ENCODE measurements at places on chromosomes 4 and X.

GRCh38 chr4:37452952-37453280 is 208.4 kb downstream of the NWD2 start:
- peak; percentile 58 for ATAC-seq

DNA sequence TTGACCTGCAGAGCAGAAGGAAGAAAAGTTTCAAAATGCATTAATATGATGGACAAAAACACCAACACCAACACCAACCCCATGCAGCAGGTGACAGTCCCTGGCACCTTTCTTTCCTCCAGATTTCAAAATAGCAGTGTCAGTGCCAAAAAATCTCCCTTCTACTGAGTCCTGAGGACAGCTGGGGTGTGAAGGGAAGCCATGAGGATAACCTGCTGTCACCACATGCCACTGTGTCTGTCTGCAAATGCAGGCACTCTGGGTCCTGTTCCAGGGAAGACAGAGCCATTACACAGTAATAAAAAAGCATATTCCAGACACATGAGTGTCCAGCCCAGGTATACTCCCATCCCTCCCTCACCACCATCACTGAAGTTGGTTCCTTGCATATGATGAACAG is 187.5 kb downstream of the BMP15 start:
- ATAC-seq: no peak

- peak; percentile 69 for ATAC-seq
These were observed 67.7 kb downstream of the SLC4A4 start for GRCh38 chr4:71406459-71406963.

GRCh38 chr4:171846232-171846631 is 33.0 kb downstream of the GALNTL6 start:
- ATAC-seq: peak; percentile 57

DNA sequence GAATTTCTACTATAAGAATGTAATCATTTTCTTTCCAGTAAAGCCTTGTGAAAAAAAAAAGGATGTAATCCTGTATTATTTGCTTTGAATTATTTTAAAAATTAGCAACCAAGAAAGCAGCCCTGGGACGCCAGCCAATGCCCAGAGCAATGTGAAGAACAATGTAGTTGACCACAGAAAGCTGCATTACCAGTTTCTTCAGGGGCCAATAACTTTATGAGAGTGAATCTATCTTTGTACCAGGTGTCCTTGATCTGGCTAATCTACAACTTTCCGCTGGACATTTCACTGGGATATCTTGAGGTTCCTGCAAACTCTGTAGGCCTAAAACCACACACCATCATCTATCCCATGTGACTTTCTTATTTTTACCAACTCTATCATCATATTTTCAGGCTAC is 7.6 kb upstream of the KLHL2 start:
- ATAC-seq: no peak

DNA sequence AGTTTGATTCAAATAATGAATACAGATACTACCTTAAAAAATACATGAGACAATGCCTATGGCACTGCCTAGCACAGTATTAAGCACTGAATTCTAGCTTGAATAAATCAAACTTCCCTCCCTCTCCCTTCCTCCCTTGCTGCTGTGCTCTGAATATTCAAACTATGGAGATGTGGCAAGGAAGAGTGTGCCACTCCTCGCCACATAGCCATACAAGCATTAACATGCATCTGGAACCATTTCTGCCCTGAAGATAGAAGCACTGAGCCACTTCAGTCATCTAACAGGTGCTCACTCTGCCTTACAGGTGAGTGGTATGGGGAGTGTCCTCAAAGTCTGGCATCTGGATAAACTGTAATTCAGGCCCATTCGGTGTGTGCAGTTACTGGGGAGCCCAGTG is 276.9 kb downstream of the ARHGAP24 start:
- no peak for ATAC-seq

DNA sequence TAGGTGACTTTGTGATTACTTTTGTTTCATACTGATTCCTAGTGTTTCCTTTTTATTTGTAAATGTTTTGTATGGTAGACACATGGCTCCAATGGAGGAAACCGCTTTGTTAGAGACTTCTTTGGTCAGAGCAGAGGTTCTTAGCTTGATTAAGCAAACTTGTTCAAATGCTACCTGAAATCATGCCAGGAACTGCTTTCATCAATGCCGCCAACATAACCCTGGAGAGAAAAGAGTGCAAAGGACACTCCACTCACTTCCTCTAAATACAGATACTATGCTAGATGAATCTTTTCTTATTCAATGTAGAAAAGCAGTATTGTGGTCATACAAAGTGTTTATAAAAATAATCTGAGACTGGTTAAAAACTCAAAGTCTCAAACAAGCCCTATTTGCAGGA is 25.7 kb upstream of the COX7B2 start:
- ATAC-seq: no peak

GRCh38 chrX:17546356-17546755 is 171.4 kb downstream of the NHS start:
- no peak for ATAC-seq

GRCh38 chr4:158003212-158003611 is 169.6 kb downstream of the GASK1B start:
- no peak for ATAC-seq

- no peak for ATAC-seq
These were observed 127.5 kb upstream of the TLR3 start for GRCh38 chr4:185941461-185941860.

DNA sequence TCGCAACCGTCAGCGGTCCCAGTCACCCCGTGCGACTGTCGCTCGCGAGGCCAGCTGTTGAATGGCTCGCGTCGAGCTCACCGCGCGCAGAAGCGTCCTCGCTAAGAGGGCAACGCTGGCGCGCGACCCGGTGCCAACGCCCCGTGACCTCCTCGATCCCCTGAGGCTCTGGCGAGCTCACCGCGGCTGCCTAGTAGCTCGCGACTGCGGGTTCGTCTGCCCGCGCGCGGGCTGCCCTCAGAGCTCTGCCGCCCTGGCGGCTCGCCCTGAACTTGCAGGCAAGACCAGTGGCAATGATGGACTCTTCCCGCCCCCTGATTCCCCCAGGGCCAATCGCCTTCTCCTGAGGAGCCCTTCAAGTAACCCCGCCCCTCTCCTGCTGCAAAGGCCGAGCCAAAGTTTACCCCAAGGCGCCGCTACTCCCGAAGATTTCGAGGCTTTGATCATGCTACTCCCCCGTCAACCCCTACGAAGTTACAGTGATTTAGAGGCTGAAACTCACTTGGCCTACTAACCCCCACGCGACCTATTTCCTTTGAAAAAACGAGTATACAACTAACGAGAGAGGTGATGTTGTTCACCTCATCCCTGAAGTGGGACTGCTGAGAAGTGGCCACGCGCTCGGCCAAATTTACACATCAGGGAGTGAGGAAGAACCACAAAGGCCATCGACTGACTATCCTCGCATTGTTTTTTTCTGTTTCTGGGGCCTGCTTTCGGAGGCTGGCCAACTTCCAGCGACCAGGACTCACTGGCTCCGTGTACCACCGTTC is 37.5 kb downstream of the PGRMC1 start:
- ATAC-seq: no peak

DNA sequence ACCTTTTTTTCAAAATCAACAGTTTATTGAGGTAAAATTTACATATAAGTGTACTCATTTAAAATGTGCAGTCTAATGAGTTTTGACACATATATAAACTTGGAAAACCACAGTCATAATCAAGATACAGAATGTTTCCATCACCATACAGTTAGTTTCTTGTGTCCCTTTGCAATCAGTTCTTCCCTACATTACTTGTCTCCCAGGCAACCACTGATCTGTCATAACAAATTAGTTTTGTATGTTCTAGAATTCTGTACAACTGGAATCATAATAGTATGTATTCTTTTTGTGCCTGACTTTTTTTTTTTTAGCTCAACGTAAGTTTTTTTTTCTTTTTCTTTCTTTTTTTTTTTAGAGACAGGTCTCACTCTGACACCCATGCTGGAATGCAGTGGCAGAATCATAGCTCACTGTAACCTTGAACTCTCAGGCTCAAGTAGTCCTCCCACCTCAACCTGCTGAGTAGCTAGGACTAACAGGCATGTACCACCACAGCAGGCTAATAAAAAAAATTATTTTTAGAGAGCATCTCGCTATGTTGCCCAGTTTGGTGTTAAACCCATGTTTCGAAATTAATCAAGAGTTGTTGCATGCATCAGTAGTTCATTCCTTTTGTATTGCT is 26.9 kb downstream of the ARFIP1 start:
- ATAC-seq: no peak

DNA sequence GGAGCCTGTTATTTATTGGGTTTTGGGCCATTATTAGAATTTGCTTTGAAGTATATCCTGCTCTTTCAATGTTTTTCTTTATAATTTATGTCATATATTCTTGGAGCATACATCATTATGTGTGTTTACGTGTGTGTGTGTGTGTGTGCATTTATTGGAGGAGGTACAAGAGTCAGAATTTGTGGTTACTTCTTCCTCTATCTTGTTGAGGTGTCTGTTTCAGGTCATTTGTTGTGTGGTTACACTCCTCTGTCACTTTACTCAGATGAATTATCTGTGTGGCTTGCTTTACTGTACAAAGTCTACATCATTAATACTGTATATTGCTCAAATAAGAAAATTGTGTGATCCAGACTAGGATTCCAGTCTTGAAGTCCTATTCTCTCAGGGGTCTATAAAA is 1957.4 kb upstream of the TENM3 start:
- no peak for ATAC-seq

GRCh38 chrX:23557070-23557469 is 110.2 kb upstream of the PRDX4 start:
- ATAC-seq: no peak

DNA sequence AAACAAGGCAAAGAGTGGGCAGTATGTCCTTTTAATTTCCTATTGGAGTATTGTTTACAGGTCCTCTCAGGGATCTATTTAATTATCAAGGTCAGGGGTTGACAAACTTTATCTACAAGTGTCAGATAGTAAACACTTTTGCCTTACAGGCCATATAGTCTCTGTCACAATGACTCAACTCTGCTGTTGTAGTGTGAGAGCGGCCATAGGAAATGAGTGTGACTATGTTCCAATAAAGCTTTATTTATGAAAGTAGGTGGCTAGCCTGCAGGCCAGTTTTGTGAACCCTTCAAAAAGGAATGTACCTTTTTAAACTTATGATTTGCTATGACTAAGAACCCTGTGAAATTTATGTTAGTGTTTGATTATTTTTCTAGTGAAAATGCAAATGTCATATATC is 156.1 kb downstream of the GPAT3 start:
- no peak for ATAC-seq

DNA sequence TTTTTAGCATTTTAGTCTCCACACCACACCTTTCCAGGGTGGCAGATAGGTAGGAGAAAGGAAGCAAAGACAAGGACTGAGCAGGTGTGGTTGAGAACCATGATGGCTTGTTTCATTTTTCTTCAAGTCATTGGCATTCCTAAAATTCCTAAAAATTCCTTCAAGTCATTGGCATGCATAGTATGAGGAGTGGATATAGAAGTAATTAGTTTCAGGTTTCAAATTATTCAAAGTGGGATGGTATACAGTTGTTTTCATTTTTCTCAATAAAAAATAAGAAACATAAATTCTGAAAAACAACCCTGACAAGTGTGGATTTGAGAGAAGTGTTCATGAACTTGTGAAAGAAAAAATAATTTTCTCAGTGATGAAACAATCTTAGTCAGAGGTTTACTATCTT is 22.3 kb upstream of the HERC3 start:
- no peak for ATAC-seq

GRCh38 chr4:163440040-163440439 is 33.5 kb downstream of the TKTL2 start:
- ATAC-seq: peak; percentile 53

- ATAC-seq: peak; percentile 58
These were observed 93.2 kb upstream of the MAPK10 start for GRCh38 chr4:86452924-86453531.

GRCh38 chr4:19583827-19584569 is 667.7 kb upstream of the SLIT2 start:
- ATAC-seq: no peak

DNA sequence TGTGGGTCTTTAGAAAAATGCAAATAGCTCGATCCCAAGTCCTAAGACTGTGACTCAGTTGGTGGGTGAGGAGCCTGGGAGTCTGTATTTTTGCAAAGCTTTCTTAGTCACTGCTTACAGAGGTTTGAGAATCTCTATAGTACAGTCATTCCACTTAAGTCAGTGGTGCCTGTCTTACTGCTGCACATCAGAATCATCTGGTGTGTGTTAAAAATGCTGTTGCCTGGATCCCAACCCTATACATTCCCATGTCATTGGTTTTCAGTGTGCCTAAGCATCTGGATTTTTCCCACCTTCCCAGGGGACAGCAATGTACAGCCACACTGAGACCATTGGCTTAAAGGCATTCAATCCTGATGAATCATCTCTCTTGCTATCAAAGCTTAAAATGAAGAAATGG is 21.0 kb upstream of the GEMIN8 start:
- no peak for ATAC-seq

GRCh38 chrX:118181030-118181429 is 64.4 kb upstream of the KLHL13 start:
- ATAC-seq: no peak

GRCh38 chrX:55028040-55028439 is 2.7 kb downstream of the ALAS2 start:
- ATAC-seq: no peak

DNA sequence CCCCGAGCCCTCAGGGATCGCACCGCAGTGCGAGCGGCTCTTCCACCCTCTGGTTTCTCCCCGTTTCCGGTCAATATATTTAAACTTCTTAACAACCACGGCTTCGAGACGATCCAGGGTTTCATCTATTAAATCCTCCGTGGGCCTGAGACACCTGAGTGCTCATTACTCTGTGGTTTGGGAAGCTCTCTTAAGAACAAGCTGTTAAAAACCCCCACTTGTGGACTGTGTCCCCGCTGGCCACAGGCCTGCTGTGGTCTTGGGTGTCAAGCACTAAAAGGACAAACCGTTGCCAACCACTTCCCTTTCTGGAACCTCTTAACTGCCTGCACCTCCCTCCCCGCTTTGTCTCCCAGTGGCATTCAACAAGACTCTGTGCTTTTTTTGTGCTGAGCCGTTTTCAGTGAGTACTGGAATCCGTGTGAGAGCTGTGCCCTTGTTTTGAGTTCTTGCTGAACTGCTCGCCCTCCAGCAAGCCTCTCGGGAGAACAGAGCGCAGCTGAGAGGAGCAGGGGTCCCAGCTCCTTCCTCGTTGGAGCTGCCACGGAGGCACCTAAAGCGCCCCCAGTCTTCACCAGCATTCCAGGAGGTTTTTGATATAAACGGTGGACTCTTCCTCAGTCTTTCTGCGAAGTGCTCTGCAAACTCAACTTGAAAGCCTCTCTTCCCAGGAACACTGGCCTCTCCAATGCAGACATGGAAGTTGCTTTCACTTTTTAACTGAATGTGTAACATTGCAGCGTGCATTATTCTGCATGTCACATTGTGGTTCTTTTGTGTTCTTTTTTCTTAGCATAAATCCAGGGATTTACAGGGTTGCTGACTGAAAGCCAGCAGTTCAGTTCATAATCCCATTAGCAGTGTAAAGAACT is 691 bp upstream of the IGFBP7 start:
- peak; percentile 78 for ATAC-seq
